ENCODE measurements at places on chromosomes 16 and 17.

DNA sequence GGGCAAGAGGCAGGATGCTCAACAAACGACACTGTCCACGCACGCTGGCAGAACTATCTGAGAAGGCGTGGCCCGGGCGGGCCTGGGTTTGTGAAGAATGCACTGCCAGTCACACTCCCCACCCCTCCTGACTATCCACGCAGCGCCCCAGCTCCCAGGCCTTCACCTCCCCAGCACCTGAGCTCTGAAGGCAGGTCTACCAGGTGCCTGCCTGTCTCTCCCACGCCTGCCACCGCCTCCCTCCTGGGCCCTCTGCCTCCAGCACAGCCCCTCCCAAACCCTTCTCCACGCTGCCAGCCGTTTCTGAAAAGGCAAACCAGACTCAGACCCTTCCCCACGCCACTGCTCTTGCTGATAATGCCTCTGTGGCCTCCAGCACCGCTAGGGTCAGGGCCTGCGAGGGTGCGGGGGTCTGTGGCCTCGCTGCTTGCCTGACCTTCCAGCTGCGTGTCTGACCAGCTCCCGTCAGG is 11.6 kb downstream of the MYBBP1A start:
- no peak for DNase-seq

DNA sequence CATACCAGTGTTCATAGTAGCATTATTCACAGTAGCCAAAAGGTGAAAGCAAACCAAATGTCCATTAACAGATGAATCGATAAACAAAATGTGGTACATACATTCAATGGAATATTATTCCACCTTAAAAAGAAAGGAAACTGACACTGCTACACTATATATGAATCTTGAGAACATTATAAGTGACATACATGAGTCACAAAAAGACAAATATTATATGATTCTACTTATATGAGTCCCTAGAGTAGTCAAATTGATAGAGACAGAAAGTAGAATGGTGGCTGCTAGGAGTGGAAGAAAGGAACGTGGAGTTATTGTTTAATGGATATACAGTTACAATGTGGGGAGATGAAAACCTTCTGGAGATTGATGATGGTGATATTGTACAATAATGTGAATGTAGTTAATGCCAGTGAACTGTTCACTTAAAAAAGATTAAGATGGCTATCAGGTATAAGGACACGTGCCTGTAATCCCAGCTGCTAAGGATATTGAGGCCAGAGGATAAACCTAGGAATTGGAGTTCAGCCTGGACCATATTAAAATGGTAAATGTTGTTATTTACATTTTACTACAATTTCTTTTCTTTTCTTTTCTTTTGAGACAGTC is 20.2 kb upstream of the TRIM37 start:
- no peak for DNase-seq

DNA sequence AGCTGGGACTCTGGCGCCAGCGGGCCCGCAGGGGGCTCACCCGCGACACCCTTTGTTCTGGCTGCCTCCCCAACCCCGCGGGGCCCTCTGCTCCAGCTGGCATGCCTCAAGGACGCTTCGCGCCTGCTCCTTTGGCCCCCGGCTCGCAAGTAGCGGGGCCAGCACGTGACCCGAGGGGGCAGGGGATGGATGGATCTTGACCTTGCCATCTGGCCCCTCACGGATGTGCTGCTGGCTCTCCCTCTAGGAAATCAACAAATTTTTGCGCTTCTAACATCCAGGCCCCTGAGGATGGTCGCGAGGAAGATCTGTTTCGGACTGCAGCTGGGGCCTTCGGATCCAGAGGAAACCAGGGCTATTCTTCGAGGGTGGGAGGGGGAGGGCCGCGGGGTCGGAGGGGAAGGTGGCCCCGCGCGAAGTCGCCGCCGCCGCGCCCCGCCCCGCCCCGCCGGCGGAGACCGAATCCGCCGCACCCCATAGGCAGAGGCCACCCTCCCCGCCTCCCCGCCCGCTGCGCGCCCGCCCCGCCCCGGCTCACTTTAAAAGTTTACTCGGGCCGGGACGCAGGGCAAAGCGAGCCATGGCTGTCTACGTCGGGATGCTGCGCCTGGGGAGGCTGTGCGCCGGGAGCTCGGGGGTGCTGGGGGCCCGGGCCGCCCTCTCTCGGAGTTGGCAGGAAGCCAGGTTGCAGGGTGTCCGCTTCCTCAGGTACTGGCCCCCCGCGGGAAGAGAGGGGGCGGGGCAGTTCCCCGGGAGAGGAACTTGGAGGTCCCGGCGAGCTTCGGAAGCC is at the start of gene ACSF2:
Gene ACSF2, plus strand, starts transcription at position 537 of the 790 bp plus-strand sequence. Its CDS starts 44 bp downstream, at position 581.
- peak; percentile 63 for DNase-seq

DNA sequence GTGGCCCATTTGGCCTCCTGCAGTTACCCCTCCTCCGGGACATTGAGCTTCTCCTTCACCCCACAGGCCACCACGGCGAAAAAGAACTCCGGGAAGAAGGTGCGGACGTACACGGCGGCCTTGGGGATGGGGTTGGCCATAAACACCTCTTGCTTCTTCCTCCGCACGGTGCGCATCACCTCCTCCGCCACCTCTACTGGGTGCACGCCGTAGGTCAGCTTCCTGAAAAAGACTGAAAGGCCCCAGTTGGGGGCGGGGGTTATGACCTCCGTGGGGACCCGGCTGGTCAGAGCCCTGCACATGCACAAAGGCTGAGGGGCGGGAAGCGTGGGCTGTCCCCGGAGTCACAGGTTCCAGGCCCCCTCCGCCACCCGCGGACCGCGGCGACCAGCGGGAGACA is 19.9 kb downstream of the DHRS7C start:
- DNase-seq = no peak

DNA sequence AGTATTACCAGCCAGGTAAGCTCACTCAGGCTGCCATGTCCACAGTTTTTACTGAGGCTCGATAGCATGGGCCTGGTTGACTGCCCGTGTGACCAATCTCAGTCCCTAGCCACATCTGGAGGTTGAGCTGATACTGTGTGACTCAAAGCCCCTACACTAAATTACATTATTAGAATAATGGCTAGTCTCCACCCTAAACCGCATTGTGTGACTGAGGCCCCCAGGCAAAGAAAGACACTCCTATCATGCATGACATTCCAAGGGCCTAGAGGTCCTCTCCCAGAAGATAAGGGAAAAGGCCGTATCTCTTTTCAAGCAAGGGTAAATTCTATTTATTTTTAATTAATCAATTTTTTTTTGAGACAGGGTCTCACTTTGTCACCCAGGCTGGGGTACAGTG is 505.3 kb downstream of the HAPSTR1 start:
- DNase-seq = no peak

- DNase-seq = peak; percentile 36
Measured at GRCh38 chr16:15434425-15435215, at the start of gene BMERB1. TSS of gene BMERB1 (plus strand) at chr16:15434588. CDS start at chr16:15434654, 66 bp downstream.

DNA sequence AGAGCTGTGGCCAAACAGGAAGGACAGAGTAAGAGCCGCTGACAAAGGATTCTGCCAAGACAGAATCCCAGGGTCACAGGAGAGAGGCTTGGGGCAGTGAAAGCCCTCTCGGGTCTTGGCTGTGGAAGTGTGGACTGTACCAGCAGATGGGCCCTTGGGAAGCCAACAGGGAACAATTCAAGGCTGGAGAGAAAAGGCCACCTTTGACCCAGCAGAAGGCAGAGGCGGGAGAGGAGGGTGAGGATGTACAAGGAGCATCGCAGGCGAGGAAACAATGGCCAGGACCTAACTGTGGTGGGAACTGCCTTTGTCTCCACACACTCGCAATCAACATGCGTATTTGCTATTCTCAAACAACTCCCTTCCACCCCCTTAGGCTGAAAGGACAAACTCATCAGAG is 15.7 kb downstream of the CARHSP1 start:
- no peak for DNase-seq

GRCh38 chr16:82580298-82580890 is 46.4 kb upstream of the CDH13 start:
- DNase-seq = no peak

- no peak for DNase-seq
Measured at GRCh38 chr16:57131351-57131970, 39.1 kb downstream of the CPNE2 start.

DNA sequence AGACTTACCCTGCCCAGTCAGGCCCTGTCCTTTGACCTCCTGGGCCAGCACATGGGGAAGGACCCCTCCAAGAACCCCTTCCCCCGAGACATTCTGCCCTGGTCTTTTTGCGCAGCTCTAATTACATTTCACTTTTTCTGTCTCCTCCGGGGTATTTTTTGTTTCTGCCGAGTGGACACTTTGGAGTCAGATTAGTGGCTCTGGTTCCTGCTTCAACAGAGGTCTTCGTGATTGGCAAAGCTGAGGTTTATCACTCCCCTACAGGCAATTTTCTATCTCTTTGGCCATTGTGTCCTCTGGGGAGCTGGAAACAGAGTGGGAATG is 23.5 kb downstream of the ANKRD40 start:
- no peak for DNase-seq

DNA sequence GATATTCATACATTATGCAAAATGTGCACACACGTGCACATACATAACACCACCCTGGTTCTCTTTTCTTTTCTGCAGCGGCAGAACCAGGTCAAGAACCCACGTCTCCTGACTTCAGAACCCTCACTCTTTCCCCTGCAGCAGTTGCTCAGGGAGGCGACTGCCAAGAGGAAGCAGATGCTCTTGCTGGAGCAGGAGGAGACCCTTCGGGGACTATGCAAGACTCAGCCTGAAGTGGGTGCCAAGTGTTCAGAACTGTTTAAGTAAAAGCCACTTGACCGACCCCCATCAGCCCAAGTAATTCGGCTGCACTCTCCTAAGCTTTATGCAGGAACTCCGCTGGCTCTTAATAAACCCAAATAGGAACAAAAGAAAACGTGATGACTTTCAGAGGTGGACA is 193.8 kb downstream of the SLC39A11 start:
- no peak for DNase-seq

GRCh38 chr16:71576971-71577370 is at the start of gene TAT:
TSS of gene TAT (minus strand) at chr16:71577092. CDS start at chr16:71576415, 677 bp downstream.
- no peak for DNase-seq

GRCh38 chr17:40460968-40461731 is 17.9 kb downstream of the IGFBP4 start:
- no peak for DNase-seq

DNA sequence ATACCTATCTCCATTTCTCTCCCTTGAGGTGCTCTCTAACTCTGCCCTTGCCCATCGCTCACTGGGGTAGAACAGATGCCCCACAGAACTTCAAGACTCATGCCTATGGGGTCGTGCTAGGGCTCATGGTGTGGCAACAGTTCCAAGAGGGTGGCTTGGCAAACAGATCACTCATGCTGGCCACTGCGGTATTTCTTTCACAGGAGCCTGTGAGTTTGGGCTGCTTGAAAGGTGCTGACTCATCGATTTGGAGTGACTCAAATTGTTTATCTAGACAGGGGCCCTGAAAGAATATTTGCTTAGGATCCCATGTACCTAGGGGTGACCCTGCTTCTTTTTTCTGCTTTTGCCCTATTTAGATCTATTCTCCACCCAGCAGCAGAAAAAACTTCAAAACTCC is 69.9 kb downstream of the IRX5 start:
- no peak for DNase-seq

- DNase-seq = no peak
Measured at GRCh38 chr17:76233588-76234353, 6.5 kb downstream of the RNF157 start.

- no peak for DNase-seq
Measured at GRCh38 chr16:87541872-87542234, 49.0 kb upstream of the ZCCHC14 start.

DNA sequence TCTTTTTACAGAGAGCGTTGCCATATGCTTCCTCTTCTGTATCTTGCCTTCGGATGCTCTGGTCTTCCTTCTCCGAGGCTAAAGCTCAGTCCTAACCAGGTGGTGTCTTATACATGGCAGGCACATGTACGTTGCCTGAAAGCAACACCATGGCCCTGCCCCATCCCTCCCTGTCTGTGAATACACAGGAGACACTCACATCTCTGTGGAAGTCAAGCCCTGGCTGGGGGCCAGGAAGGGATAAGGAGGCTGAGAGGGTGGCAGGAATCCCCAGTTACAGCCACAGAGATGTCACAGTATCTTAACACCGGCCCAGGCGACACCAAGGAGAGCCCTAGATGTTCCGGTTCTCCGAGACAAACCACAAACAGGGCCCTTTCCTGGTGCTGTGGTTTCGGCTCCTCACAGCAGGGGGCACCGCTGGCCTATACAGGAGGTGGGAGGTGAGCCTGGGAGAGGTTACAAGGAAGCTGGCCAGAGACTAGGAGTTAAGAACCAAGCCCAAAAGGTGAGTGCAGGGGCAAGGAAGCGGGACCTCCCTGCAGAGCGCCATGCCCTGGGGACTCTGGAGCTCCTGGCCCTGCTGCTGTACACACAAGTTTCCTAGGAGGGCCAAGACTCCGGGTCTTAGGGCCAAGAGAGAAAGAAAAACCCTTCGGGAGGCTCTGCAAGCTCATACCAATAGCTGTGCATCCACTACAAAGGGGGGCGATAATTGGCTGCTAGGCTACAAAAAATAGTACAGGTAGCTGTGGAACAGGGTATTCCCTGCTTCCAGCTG is 41.7 kb downstream of the SRL start:
- peak; percentile 26 for DNase-seq

- DNase-seq = peak; percentile 65
Measured at GRCh38 chr17:7836596-7837407, 2.8 kb downstream of the KDM6B start.

DNA sequence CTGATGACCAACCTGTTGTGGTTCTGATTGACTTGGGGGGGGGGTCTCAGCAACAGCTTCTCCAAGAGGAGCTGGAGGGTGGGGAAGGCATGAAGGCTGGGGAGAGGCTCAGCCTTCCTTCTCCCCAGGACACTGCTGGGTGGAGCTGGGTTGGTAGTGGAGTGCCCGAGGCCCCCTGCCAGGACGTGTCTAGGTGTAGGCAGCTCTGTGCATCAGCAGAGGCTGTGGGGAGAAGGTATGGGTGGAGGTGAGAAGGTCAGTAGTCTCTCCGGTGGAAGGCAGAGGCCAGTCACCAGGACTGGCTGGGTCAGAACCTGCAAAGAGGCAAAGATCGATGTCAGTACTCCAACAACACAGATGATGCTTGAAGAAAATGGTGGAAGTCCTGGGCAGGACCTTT is 3.9 kb downstream of the CHAD start:
- DNase-seq = no peak

DNA sequence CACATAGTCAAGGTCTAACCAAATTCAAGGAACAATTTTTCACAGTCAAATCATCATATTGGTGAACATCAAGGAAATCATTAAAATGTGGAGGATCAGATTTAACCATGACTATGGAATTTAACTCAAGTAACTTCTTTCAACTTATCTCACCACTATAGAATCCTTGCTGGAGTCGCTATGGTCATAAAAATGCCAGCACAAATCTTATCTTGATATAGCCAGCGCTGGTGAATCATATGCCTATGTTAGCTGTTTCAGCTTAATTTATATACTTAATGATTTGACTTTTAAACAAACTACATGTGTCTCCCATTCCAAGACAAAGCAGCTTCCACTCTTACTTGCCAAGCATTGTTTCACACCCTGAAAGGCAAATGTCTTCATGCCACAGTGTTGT is 416.4 kb downstream of the CDH11 start:
- no peak for DNase-seq

GRCh38 chr16:793414-793813 is 5.0 kb downstream of the CHTF18 start:
- DNase-seq = no peak

DNA sequence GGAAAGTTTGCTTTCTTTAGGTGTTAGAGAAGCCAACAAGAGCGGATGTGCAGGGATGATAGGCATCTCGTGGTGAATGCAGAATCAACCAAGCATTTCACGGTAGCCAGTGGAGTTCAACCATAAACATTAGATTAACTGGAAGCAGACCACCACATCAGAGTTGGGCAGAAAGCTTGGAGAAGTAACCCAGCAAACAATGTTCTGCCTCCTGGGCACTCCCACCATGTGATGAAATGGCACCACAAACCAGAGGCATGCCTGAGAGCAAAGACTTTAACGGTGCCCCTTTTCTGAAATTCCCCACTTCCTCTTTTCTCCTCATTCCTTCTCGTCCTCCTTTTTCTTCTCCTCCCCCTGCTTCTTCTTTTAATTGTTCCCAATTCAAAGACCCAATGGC is 193.5 kb upstream of the ANKFN1 start:
- DNase-seq = no peak
